Stimulated activated CD8-positive, alpha-beta memory T cell treated with anti-CD3 and anti-CD28 coated beads, Interleukin-2, amount 100 ng/mL, for 1 hour (primary cell): ENCODE measurements at places on chromosomes 7 and 10.

- no peak for DNase-seq
Observed at GRCh38 chr7:128928882-128929788, 8.6 kb upstream of the IRF5 start.

DNA sequence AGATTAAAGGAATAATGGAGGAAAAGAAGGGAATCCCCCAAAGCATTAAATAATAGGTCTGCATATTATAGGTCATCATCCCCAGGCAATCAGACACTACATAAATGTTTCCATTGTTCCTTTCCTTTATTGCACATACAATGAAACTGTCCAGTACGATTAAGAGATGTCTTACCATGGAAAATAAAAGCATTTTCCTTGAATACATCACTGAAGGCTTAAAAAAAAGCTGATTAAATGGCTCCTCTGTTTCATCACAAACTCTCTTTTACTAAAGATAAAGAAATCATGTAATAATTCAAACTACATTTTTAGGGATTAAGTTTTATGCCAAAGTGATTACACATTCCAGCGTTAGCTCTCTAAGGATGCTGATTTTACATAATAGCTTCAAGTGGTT lies 316.0 kb downstream of the AGMO start:
- no peak for DNase-seq

GRCh38 chr7:114793155-114793845 lies 128.6 kb upstream of the MDFIC start:
- DNase-seq = no peak

- no peak for DNase-seq
Observed at GRCh38 chr10:26112532-26112931, 104.0 kb upstream of the GAD2 start.

DNA sequence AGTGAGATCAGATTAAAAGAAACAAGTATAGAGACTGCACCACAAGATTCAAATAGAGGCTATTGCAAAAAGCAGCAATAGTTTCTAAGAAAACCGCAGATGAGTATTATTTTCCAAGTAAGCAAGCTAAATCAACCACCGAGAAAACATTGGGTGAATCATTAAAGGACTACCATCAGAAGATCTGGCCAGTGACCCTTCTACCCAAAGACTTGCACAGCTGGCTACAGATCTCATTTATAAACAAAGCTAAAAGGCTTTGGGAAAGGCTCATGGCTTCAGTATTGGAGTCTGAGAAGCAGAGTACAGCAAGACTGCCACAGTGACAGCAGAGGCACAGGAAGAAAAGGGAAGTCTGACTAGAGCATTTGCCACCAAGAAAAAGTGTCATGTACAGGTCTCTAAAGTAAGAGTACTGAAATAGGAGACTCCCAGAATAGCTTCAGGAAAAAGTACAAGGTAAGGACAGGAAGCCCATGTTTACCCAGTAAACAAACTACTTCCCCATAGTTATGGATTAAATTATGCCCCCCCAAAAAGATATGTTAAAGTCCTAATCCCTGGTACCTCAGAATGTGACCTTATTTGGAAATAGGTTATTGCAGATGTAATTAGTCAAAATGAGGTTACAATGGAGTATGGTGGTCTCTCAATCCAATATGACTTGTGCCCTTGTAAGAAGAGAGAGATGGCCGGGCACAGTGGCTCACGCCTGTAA lies 19.0 kb downstream of the STEAP1 start:
- DNase-seq = no peak

GRCh38 chr10:75649466-75649865 lies 218.0 kb downstream of the LRMDA start:
- DNase-seq = no peak

DNA sequence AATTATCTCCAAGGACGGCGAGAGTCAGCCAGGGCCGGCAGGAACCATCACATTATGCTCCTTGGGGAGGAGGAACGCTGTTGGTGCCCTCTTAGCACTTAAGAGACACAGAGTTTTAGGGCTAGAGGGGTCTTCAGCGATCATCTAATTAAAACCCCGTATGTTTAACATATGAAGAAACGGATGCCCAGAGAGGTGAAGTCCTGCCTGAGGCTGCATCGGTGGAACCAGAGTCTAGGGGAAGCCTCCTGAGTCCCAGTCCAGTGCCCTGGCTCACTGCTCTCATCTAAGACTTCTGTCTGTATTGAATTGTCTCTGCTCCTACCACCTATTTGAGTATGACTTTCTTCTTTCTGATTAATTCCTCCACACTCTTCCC lies 688 bp upstream of the ABCB4 start:
- DNase-seq = no peak

- DNase-seq = no peak
Observed at GRCh38 chr7:101537205-101537604, 91.9 kb downstream of the MYL10 start.

- no peak for DNase-seq
Observed at GRCh38 chr10:1548596-1548995, 188.7 kb downstream of the ADARB2 start.

DNA sequence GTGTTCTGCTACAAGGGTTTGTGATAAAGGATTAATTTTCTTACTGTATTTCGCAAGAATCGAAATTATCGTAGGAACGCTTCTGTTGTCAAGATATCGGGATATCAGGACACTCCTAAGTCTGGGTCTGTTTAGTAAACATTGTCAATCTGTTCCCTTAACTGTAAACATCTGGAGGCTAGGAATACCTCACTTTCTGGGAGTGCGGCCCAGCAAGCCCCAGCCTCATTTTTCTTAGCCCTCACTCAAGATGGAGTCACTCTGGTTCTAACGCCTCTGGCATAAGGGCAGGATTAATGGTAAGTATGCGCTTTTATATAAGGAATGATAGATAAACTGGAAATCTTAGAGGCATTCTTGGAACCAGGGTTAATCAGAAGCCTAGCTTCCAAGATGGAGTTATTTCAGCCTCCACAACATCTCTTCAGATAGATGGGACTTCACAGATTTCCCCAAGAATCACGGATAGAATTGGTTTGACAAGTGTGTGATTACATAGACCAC lies 30.1 kb upstream of the CCL24 start:
- DNase-seq = no peak

DNA sequence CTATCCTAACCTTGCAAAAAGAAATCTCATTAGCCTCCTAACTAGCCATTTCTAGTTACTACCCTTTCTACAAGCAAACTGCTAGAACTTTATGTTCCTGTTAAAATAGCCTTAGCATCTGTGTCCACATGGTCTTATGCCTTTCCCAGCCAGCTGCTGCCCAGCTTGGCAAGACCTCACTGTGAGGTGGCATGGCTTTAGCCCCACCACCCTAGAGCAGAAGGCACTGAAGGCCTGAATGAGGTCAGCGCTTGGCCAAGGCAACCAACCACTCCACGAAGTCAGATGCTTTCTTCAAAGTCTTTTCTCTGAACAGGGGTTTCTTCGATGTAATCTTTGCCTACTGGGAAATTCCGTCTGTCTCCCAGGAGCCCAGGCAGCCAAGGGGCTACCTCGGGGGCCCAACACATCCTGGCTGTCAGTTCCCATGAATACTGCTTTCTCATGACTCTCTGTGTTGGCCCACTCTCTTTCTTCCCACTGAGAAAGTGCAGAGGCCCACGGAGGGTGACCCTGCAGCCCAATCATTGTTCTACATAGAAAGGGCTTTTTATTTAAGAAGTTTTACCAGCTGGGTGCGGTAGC lies 41.6 kb downstream of the POLR3A start:
- no peak for DNase-seq

GRCh38 chr10:482051-482501 lies 207.4 kb downstream of the DIP2C start:
- DNase-seq = no peak

GRCh38 chr10:42988069-42988468 lies 88.8 kb upstream of the RET start:
- DNase-seq = no peak

GRCh38 chr10:109624939-109625338 lies 298.4 kb downstream of the XPNPEP1 start:
- no peak for DNase-seq

DNA sequence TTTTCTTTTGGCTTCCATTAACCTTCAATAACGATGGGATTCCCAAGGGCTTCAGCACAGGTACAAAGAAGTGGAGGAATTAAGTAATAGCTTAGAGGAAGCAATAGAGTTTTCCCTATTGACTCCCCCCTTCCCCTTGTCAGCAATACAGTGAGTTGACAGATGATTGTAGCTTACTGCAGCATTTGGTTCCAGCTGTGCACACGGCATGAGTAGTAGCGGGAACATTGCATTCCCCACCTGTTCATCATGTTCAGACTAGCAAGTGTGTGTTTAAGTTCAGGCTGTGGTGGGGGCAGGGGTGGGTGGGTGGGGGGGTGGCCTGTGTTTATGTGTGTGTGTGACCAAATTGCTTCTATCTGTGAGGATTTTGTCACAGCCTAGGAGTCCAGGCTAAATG lies 4.6 kb upstream of the ADRA2A start:
- DNase-seq = no peak

GRCh38 chr10:97676770-97677581 lies 10.1 kb downstream of the AVPI1 start:
- peak; percentile 31 for DNase-seq

GRCh38 chr7:91446819-91447218 lies 182.6 kb downstream of the FZD1 start:
- no peak for DNase-seq
